ENCODE measurements at places on chromosomes 3 and 15. TPM values are rescaled to one million over a fixed set of nuclear protein-coding genes. Genes with fewer than 3 reads are reported as not detected.

MAP6D1 gene
- total RNA-seq = 2.1 TPM

ACAN gene
- not detected for total RNA-seq

WDR72 gene
- under 0.01 TPM for total RNA-seq

SLC9C1 gene
- 0.43 TPM for total RNA-seq

MEX3B gene
- 0.64 TPM for total RNA-seq

ITIH3 gene
- total RNA-seq = not detected

Data from tracheal epithelial cell (primary cell).